NCI-H748 treated with DMSO at 0.1 percent for 48 hours (cell line): ENCODE measurements at places on chromosomes 7 and 10.

- no peak for DNase-seq
These were observed 78.1 kb downstream of the FZD1 start for GRCh38 chr7:91342346-91342745.

DNA sequence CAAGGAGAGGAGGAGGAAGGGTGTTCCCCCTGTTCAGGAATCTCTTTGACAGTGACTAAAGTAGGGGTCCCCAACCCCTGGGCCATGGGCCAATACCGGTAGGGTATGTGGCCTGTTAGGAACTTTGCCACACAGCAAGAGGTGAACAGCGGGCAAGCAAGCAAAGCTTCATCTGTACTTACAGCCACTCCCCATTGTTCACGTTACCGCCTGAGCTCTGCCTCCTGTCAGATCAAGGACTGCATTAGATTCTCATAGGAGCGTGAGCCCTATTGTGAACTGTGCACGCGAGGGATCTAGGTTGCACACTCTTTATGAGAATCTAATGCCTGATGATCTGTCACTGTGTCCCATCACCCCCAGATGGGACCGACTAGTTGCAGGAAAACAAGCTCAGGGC lies 201.6 kb downstream of the CAMK1D start:
- no peak for DNase-seq

DNA sequence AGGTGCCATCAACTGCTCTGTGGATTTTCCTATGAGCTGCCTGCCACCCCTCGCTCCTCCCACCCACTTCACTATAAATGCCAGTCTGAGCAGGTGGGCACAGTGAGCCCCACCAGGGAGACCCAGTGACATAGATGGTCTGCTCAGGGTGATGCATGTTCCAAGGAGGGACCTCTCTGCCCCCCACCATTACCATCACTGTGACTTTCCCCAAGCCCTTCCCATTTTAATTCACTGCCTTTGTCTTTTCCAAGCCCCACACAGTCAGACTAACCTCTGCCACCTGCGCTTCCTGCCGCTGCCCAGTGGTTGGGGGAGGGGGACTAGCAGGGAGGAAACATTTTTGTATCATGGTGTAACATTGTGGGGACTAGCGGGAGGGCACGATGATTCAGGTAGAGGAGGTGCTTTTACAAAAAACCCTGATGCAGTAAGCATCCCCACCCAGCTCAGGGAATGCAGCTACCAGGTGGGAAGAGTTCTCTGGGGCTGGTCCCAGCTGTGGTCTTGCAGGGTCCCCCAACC lies 24.6 kb downstream of the PRSS2 start:
- DNase-seq = no peak

- DNase-seq = no peak
These were observed 19.6 kb downstream of the WIPF3 start for GRCh38 chr7:29825775-29826529.

DNA sequence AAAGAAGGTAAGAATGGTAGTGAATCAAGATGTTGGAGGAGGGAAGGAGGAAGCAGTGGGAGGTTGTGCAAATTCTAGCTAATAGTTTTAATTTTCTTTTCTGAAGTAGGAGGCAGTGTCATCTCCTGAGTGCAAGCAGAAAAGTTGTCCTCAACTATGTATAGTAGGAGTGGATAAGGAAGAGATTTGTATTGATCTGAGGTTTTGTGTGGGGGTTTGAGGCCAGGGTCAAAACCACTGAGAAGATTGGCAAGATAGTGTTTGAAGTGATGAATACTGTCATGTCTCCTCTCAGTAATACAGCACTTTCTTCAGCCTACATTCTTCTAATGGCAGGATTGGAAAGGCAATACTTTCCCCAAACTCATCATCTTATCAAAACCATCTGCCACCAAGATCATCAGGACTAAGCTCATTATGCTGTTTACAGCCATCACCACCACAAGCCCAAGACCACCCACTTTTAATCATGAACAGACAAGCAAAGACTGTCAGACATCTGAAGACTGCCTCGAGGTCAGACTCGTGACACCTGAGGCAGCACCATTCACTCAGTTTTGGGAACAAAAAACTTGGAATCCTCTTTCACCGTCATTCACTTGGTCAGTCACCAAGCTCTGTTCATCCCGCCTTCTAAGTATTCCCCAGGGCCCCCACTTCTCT lies 1.5 kb upstream of the MIOS start:
- DNase-seq = no peak
